Left ventricle myocardium superior (tissue), 1 donor: ENCODE measurements at places on chromosomes 11 and 22. TPM values are rescaled to one million over a fixed set of nuclear protein-coding genes. Genes with fewer than 3 reads are reported as not detected.

- DNase-seq, result no peak
Measured at GRCh38 chr11:15505155-15505554, 390.4 kb downstream of the INSC start.

- DNase-seq, result peak; percentile 85
Measured at GRCh38 chr22:46245511-46245910, 4.6 kb downstream of the CDPF1 start.

- no peak for DNase-seq
Measured at GRCh38 chr22:19901577-19902244, 39.9 kb upstream of the COMT start.

GRCh38 chr22:42286205-42286604 lies 15.8 kb upstream of the TCF20 start:
- no peak for DNase-seq

- DNase-seq, result peak; percentile 99
Measured at GRCh38 chr11:47426062-47426956, at the start of gene PSMC3. Gene PSMC3, minus strand, starts transcription at chr11:47426439. Its CDS starts 160 bp downstream, at chr11:47426279.

The APOC3 gene
- not detected for total RNA-seq

The DDIAS gene
- total RNA-seq, result 0.52 TPM
